ENCODE measurements at places on chromosomes 13 and 19. TPM values are rescaled to one million over a fixed set of nuclear protein-coding genes. Genes with fewer than 3 reads are reported as not detected.

GRCh38 chr19:53849237-53849676 is 18.4 kb upstream of the MYADM start:
- peak; percentile 98 for DNase-seq

- DNase-seq = no peak
Measured at GRCh38 chr13:48158290-48158689, 63.4 kb upstream of the MED4 start.

- no peak for DNase-seq
Measured at GRCh38 chr19:6048348-6048747, 62.0 kb downstream of the RFX2 start.

- DNase-seq = no peak
Measured at GRCh38 chr19:29644210-29644609, 21.1 kb upstream of the PLEKHF1 start.

KANK2 gene
- 135 TPM for total RNA-seq

GRCh38 chr19:55698256-55698655 is 23.2 kb downstream of the EPN1 start:
- DNase-seq = no peak
